ENCODE measurements at places on chromosomes 13 and 19.

GRCh38 chr19:10876459-10877240 lies 5.3 kb downstream of the CARM1 start:
- no peak for DNase-seq

DNA sequence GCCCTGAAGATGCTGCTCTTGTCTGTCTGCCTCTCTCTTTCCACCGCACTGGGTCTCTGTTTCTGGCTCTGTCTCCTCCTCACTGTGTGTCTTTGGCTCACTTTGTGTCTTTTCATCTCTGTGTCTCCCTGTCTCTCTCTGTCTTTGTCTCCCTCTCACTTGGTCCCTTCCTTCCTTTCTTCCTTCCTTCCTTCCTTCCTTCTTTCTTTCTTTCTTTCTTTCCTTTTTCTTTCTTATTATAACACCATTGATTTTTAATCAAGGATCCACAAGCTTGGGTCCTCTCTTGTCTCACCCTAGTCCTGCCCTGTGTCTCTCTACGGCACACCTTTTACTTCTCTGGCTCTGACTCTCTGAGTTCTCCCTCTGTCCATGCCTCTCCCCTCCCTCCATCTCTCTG lies 14.3 kb downstream of the CD177 start:
- no peak for DNase-seq

DNA sequence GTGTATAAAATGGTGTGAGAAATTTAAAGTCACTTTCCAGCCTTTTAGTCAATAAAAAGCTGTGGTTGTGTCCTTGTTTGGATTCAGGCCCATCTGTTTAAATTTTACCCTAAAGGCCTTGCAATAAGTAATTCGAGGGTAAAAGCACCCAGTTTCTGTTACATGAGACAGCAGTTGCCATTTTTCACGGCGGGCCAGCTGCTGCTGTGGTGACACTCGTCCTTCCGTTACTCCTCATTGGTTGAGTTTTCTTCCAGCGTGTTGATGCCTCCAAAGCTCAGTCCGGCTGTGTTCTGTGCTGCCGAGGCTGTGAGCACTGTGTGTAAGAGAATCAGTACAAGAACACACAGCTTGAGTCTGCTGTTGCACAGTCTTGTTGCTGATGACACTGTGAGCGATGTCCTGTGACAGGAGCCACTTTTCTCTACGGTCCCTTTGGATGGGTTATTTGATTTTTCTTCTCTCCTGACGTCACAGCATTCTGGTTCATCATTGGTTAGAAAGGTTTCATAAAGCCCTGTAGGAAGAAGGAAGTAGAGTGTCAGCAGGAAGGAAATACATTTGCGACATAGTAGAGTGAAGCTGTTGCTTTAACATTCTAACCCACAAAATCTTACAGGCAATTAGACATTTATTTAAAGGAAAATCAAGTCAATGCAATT lies 602.5 kb upstream of the ARGLU1 start:
- DNase-seq: no peak

DNA sequence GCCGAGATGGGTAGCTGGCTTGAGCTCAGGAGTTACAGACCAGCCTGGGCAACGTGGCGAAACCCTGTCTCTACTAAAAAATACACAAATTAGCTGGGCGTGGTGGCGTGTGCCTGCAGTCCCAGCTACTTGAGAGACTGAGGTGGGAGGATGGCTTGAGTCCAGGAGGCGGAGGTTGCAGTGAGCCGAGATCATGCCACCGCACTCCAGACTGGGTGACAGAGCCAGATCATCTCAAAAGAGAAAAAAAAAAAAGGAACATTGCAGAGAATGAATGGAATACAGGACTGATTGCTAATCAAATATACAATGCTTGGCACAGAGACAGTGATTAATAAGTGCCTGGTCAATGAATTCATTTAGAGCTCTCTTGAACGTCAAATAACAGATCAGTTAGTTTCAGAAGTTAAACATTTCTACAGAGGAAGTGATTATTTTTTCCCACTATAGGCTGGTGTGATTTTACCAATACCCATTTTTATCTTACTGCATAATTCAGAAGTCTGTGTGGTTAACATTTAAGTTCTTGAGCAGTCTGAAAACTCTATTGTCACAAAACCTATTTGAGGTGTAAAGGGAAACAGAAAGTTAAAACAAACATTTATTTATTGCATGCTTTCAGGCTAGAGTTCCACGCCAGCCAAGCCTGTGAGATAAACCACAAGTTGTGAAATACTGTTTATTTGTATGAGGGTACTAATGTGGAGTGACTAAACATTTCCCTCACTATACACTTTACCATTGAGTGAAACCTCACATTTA lies 7.7 kb upstream of the TBC1D4 start:
- peak; percentile 73 for DNase-seq

GRCh38 chr19:246551-246950 lies 44.7 kb downstream of the PLPP2 start:
- no peak for DNase-seq

GRCh38 chr19:48558018-48558684 lies 6.2 kb downstream of the SULT2B1 start:
- no peak for DNase-seq

GRCh38 chr13:33519561-33520467 lies 234.3 kb upstream of the STARD13 start:
- DNase-seq: no peak

GRCh38 chr13:75404726-75405125 lies 77.2 kb downstream of the TBC1D4 start:
- no peak for DNase-seq

DNA sequence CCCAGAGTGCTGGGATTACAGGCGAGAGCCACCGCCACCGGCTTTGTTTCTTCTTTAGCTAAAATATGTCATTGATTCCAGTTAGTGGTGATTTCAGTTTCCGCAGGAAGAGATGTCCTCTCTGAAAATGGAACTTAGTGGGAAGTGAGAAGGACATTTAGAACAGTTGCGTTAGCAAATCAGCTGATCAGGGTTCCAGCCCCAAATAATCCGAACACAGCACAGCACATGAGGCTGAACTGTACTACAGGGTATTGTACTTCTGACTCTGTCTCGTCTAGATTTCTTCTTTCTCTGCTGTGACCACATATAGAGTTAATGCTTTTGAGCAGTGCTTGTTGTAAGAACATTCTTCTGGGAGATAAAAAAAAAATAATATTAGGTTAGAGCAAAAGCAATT lies 314.4 kb downstream of the MYO16 start:
- DNase-seq: no peak

DNA sequence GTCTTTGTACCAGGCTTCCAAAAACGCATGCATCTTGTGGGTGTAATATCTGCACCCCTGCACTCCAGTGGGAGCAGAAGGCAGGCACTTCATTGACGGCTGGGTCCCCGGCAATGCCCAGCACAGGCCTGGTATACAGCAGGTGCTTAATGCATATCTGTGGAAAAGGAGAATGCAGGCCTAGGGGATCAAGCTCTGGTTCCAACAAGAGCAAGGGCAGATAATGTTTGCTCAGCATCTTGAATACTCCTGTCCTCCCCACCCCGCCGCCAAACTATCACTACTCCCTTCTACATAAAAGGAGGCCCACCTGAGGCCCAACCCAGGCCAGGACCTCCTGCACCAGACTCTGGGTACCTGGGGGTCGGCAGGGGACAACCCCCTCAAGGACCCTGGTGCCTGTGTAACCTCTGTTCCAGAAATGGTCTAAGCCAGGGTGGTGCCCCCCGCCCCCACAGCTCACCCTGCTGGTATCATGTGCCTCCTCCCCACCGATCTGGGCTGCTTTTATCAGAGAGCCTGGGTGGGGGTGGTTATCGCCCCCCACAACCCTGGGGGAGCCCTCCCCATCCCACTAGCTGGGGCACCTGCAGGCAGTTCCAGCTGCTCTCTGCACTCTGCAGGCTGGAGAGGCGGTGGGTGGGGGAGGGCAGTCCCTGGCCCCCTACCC lies 4.8 kb downstream of the KLF16 start:
- DNase-seq: no peak

DNA sequence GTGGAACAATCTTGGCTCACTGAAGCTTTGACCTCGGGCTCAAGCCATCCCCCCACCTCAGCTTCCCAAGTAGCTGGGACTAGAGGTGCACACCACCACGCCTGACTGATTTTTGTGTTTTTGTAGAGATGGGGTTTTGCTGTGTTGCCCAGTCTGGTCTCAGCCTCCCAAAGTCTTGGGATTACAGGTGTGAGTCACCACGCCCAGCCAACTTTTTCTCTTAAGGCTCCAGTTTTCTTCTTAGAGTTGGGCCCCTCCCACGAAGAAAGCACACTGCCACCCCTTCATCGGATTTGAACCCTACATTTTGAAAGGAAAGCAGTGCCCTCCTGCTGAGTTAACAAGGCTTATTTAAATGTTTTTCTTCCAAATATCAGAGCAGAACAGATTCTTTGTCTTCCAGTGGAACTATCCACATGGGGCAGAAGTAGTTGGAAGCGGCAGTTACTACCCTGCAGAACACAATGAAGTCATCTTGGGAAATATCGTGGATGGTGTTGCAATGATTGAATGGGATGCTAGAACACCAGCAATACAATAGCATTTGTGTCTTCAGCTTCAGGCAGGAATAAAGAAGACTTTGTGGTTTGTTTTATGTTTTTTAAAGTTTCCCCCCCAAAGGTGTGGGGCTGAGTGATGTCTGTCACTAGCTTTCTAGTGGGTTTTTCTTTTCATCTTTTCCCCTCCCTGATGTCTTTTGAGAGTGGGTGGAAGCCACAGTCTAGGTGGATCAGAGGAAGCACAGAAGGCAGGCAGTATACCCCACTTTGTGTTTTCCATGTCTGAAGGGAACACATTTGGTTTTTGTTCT lies 8.9 kb downstream of the ACTN4 start:
- DNase-seq: peak; percentile 92

DNA sequence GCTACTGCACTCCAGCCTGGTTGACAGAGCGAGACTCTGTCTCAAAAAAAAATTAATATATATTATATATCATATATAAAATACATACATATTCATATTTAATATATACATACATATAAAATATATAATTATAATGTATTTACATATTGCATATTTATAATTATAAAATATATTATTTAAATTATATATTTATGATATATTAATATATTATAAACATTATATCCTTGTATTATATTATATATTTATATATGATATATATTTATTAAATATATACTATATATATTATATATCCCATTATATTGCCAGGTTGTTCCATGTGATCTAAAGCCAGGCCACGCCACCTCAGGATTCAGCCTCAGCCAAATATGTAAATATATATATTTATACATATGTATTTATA lies 9.7 kb downstream of the BRME1 start:
- DNase-seq: no peak

GRCh38 chr13:35855531-35856019 lies 275.6 kb downstream of the DCLK1 start:
- peak; percentile 85 for DNase-seq

GRCh38 chr19:10641248-10641647 lies 12.9 kb upstream of the ILF3 start:
- DNase-seq: no peak

DNA sequence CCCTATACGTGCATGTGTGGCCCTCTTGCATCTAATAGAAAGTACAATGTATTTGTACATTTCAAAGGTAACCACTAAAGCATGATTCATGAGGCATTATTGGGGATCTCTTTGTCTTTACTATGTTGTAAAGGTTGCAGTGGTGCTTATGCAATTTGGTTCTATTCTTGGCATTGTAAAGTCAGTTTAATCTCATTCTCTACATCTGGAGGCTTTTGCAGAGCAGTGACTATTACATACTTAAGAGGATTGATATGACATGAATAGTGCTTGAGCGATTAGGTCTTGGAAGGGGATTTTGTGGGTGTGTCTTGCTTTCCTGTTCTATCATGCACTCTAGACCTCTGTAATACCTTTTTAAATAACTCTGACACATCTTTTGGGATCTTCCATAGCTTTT lies 610.0 kb downstream of the EFNB2 start:
- peak; percentile 80 for DNase-seq

DNA sequence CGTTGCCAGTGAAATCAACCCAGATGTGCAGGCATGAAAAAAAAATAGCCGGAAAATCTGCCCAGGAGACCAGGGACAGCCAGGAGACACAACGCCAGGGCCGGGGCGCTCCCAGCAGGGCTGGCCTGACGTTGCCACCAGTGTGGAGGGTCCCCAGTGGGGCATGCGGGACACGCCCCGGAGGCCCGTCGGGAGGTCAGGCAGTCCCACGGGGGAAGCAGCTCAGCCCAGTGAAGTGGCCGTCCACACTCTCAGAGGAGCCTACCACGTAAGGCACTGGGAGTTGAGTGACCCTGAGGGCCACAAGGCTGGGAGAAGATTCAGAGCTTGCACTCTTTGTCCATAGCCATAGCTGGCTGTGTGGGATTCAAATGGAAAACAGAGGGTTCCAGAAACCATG lies 53.2 kb upstream of the GAS6 start:
- no peak for DNase-seq

- DNase-seq: no peak
These were observed 361.5 kb downstream of the OXGR1 start for GRCh38 chr13:96632536-96633320.

GRCh38 chr13:98098516-98098915 lies 44.4 kb upstream of the FARP1 start:
- DNase-seq: no peak

GRCh38 chr13:58989556-58989955 lies 1174.2 kb downstream of the DIAPH3 start:
- DNase-seq: no peak

- no peak for DNase-seq
These were observed 520.2 kb downstream of the RFC3 start for GRCh38 chr13:34338102-34338501.

DNA sequence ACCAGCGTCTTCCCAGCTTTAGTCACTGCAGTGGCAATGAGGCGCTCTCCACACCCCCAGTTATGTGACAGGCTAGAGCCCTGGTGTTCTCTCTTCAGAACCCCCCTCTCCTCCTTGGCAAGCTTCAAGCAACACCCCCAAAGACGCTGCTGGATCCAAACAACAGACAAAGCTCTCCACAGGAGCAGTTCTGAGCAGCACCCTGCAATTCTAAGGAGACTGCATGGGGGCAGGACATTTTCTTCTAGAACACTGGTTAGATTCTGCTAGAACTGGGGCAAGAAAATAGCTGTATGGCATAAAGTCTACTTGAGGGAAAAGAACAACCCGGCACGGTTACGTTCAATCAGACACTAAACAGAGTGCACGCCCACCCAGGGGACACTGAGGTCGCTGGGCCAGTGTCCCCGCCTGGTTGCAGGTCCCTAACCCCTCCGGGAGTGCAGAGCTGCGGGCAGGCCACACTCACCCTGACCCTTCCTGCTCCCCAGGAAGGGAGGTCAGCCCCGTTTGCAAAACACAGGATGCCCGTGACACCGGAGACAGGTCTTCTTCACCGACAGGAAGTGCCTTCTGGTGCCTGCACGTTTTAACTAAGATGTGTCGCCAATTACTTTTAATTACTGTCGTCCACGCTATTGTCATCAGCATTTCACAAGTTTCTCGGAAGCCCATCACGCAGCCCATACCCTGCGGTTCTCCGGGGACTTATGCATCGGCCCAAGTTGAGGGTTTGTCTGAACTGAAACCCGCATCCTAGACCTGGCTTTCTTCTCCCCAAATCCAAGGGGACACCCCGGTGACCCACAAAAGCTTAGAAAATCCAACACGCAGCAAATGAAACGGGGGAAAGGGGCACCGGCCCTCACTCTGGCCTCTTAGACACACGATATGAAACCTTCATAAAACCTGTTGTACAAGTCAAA lies 943 bp downstream of the GJB6 start:
- no peak for DNase-seq

- DNase-seq: no peak
These were observed 7.5 kb upstream of the WDR88 start for GRCh38 chr19:33124207-33125098.

Measured in MCF 10A (cell line).